ENCODE measurements at places on chromosomes 12 and 14. TPM values are rescaled to one million over a fixed set of nuclear protein-coding genes. Genes with fewer than 3 reads are reported as not detected.

DNA sequence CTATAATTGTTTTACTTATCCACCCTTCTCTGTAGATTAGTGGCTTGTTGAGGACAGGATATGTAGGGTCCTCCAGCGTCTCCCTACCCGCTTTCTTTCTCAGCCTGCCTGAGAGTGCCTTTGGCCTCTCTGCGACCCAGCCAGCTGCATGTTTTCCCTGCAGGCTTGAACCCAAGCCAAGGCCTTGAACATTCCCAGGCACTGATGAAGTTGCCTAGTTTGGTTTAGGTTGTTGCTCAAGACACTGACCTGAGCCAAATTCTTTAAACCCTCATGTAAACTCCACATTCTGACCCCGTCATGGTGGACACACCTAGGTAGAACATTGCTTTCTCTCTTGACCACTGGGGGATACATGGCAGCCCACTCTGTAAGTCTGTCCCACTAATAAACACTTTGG lies 33.4 kb upstream of the TXNRD1 start:
- no peak for DNase-seq

DNA sequence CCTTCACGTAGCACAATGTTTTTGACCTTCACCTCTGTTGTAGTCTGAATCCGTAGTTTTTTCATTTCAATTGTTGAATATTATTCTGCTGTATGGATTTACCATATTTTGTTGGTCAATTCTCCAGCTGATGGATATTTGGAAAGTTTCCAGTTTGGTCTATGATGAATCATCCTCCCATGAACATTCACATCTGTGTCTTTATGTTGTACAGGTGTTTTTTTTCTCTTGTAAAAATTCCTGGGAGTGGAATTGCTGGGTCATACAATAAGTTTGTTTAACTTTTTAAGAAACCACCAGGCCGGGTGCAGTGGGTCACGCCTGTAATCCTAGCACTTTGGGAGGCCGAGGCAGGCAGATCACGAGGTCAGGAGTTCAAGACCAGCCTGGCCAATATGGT lies 36.7 kb upstream of the GNG2 start:
- DNase-seq, result no peak

- DNase-seq, result no peak
These were observed 445.6 kb downstream of the ADAMTS20 start for GRCh38 chr12:43106355-43106754.

The HOXC4 gene
- total RNA-seq, result 0.65 TPM

The DBX2 gene
- total RNA-seq, result not detected

- no peak for DNase-seq
These were observed 398.8 kb upstream of the RGS6 start for GRCh38 chr14:71533390-71533789.

- DNase-seq, result no peak
These were observed 525.7 kb downstream of the SOX5 start for GRCh38 chr12:23423796-23424195.

The LRRC74A gene
- not detected for total RNA-seq

DNA sequence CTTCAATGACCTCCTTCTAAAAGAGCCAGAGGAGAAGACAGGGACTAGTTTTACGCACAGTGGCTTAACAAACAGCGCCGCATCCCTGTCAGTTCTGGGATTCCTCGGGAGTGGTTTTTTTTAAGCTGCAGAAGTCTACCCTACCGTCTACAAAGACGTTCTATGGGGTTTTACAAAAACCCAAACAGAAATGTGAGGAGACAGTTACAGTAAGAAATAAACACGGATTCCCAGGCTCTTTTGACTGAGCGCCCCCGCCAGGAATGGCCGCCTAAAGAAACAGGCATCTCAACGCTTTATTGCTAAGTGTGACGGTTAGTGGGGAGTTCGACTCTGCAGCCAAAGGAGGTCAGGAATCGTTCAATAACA lies 484 bp downstream of the ALKBH1 start:
- DNase-seq, result no peak

DNA sequence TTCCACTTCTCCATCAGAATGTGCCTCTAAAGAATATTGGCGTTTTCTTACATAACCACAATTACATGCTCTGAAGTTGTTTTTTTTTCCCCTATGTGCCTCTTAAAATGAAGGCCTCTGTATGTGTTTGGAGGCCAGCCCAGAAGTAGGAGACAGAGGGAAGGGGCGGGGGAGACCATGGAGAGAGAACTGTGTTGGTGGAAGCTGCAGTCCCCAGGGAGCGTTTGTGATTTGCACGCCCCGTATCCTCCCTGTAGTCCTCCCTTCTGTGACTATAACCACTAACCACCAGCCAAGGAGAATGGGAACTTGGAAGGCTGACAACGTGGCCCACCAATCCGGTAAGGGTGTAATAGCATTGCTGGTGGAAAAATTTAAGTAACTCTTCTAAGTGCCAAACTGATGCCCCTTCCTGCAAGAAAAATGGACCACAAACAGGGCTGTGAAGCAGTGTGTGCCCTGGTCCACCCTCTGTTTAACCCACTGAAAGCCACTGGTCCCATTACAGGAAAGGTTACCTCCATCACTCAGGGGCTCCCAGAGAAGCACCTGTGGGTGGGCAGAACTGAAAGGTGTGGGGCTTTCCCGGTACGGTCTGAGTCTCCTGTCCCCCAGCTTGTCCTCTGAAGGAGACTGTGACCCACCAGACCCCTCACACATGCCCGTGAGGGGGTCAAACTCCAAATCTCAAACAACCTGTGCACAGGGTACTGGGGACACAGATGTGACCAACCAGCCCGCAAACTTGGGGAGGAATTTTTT lies 36.8 kb downstream of the CCDC88C start:
- no peak for DNase-seq

The CLMN gene
- total RNA-seq, result 2.2 TPM

DNA sequence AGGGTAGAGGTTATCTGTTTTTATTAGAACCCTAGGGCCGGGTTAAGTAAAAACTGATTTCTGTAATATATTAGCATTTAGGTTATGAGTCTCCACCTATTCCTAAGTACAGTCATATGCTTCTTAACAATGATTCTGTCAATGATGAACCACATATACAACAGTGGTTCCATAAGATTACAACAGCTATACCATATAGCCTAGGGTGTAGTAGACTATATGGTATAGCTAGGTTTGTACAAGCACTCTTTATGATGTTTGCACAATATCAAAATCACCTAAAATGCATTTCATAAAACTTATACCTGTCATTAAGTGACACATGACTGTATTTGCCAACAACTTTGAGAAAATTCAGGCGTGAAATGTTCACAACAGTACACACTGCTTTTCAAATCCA lies 110.6 kb downstream of the RPL10L start:
- no peak for DNase-seq

The EXOC3L4 gene
- not detected for total RNA-seq

DNA sequence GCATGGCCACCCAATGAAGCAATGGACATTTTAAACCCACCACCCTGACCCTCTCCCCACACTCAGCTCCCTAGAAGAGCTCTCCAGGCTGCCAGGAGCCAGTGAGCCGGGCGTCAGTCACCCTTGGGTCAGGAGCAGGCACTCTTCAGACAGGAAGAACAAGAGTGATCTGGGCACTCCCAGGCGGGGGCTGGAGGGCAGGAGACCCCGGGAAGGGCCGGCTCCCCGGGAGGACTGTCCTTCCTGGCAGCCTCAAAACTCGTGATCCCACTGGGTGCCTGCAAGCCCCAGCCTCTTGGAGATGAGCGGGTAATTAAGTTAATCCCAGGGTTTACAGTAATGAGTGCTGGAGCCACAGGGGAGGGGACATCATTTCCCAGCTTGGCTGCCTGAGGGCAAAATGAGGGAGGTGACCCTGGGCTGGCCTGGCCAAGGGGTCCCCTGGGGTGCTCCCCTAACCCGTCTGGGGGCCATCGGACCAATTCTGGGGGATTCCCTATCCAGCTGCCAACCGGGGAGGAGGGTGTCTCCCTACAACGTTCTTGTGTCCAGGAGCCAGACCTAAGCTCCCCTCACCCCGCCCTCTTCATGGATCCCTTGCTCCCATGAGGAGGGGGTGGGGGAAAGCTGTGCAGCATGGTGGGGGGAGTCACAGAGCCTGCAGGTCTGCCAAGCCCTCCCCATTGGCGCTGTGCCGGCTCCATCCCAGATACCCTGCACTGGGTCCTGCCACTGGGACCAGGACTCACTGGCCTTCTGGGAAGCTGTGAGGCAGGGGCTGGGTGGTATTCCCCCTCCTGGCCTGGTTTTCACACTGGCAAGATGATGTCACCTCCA lies 59.2 kb downstream of the CCNK start:
- no peak for DNase-seq

- DNase-seq, result no peak
These were observed 8.0 kb upstream of the ACTN1 start for GRCh38 chr14:68986926-68987652.

The BATF gene
- 5.7 TPM for total RNA-seq

The TOMM20L gene
- not detected for total RNA-seq

The RNASE4 gene
- not detected for total RNA-seq

- DNase-seq, result no peak
These were observed 42.1 kb downstream of the ATL1 start for GRCh38 chr14:50602035-50602434.

Data from naive thymus-derived CD8-positive, alpha-beta T cell (primary cell).